ENCODE measurements at places on chromosomes 5 and 9.

- no peak for DNase-seq
Observed at GRCh38 chr5:180689775-180690174, 40.4 kb upstream of the FLT4 start.

GRCh38 chr5:2039180-2039531 is 156.4 kb upstream of the IRX4 start:
- no peak for DNase-seq

DNA sequence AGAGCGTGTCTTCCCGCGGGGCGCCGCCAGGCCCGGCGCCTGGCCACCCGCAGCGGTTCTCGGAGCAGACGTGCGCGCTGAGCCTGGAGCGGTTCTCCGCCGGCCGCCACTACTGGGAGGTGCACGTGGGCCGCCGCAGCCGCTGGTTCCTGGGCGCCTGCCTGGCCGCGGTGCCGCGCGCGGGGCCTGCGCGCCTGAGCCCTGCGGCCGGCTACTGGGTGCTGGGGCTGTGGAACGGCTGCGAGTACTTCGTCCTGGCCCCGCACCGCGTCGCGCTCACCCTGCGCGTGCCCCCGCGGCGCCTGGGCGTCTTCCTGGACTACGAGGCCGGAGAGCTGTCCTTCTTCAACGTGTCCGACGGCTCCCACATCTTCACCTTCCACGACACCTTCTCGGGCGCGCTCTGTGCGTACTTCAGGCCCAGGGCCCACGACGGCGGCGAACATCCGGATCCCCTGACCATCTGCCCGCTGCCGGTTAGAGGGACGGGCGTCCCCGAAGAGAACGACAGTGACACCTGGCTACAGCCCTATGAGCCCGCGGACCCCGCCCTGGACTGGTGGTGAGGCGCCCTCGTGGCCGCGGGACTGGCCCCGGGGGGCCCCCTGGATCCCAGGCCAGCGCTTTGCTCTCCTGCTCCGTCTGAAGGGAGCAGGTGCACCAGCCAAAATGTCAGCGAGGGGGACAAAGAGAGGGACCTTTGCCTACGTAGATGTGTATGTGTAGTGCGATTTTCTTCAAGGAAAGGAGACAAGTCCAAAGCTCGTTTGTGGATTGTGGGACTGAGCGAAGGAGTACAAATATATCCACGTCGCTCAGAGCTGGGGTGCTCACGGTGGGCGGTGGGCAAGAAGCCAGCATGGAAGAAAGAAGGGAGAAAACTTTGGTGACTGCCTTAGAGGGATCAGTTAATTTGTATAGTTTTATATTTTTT is 19.5 kb downstream of the BTNL9 start:
- DNase-seq, result no peak

DNA sequence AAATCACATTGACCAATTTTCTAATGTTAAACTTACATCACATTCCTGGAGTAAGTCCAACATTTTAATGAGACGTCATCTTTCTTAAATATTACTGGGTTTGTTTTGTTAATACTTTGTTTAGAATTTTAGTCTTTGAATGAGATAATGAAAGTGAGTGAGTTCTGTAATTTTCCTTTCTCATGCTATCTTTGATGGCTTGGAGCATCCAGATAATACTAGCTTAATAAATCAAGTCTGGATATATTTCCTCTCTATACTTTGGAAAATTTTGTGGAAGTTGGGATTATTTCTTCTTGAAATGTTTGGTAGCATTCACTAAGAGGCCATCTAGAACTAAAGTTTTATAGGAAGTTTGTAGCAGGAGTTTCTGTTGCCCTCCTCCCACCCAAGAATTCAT is 90.8 kb upstream of the IL7R start:
- DNase-seq, result no peak

GRCh38 chr5:41832430-41832829 is 37.8 kb downstream of the OXCT1 start:
- DNase-seq, result no peak

- no peak for DNase-seq
Observed at GRCh38 chr5:3698412-3698811, 102.8 kb downstream of the IRX1 start.

GRCh38 chr5:59291941-59292340 is 601.6 kb downstream of the PDE4D start:
- DNase-seq, result no peak

GRCh38 chr5:141878711-141879425 is 658 bp upstream of the PCDH1 start:
- DNase-seq, result peak; percentile 85

DNA sequence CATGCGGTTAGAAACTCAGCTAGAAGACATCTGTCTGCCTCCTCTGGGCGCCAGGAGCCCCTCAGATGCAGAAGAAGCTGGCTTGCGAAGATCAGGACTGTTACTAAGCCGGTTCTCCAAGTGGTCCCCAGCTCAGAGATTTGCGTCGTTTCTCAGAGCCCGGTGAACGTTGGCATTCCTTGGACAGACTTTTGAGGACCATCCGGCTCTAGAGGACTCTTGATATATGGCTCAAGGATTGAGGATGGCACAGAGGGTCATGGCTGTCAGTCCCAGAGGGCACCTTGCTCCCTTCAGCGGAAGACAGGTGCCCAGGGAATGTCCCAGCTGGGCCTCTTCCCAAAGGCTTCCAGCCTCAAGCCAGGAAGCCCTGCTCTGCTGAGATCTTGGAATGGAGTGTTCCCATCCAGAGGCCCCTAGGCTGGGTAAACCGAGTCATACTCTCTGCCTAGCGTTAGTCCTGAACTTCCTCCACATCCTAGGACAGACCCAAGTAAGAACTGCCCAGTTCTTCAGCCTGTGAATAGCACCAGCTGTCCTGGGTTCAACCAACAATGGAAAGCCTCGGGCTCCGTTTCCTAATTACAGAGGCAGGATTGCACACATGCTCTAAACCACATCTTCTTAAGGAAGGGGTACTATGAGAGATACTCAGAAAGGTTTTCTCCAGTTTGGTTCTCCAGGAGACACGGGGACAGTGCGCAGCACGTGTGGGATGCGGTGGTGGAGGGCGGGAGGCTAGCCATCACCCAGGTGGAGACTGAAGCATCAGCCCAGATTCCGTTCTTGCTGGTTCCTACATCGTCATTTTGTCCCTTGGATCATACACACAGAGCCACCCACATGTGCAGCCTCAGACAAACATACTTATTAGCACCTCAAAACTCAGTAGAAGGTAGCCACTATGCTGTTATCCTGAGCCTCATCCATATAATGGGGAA is 51.4 kb downstream of the ZNF354C start:
- DNase-seq, result no peak

- DNase-seq, result no peak
Observed at GRCh38 chr9:33430942-33431341, 16.5 kb downstream of the AQP3 start.

DNA sequence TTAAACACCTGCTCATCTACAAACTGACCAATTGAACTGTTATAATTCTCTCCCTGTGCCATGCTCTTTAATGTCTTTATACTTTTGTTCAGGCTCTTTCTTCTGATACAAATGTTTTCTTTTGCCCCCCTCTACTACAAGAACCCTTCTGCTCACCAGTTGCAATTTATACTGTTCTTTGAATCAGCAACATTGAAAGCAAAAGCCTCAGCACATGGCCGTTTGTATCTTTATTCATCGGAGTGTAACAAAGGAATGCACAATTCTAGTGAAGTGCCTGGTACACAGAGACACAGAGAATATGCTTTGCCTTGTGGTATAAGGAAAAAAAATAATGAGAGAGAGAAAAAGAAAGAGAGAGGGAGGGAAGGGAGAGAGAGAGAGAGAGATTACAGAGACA is 547.1 kb downstream of the CDH12 start:
- DNase-seq, result no peak

GRCh38 chr5:86118542-86118941 is 499.2 kb upstream of the COX7C start:
- no peak for DNase-seq

GRCh38 chr9:108565651-108566378 is 290.0 kb downstream of the ACTL7B start:
- no peak for DNase-seq

GRCh38 chr5:40495237-40495635 is 184.5 kb upstream of the PTGER4 start:
- DNase-seq, result no peak

- no peak for DNase-seq
Observed at GRCh38 chr9:131840220-131840619, 100.3 kb upstream of the RAPGEF1 start.

DNA sequence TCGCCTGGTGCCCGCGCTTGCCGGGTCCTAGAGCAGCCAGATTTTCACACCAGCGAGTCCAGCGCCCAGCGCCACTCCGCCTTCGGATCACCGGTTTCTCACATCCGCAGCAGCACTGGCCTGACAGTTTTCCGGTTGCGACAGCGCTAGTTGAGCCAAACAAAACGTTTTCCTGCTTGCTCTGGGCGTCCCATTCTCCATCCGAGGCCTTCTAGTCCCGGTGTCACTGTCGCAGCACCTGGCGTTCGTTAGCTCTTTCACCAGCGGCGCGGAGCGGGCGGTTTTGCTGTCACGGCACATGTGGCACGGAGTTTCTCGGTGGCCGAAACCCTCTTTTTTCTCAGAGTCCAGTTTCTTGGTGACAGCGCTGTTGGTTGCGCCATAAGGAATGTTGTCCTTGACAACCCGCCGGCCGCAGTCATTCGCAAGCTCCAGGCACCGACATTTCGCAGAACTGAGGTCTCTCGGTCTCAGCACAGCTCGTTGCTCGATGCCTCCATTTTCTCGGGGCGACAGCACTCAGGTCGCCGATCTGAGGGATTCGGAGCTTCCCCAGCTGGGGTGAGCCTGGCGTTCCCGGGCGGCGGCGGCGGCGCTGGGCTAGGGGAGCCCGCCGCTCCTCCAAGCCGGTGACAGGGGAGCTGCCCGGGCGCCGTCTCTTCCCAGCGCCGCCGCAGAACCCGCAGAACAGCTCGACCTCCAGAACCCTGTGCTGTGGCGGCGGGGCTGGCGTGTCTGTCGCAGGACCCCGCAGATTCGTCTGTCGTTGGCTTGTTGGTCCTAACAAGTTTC is 47.8 kb downstream of the ANXA2R start:
- DNase-seq, result peak; percentile 72

GRCh38 chr5:39876146-39876545 is 451.4 kb upstream of the DAB2 start:
- no peak for DNase-seq

DNA sequence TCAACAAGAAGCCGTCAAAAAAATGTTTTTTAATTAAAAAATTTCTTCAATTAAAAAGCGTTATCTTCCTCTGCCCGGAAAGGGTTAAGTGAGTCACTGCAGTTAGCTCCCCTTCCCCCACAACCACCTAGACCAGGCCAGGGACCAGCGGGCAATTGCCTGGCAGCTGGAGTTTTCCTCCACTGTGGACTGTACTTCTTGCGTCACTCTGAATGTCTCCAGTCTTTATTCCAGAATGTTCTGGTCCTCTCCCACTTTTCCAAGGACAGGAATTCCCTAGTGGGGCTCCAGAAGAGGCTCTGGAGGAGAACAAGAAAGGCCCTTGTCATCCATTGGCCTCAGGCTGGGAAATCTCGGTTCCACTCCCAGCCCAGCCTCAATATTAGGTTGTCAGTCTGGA is 114.0 kb downstream of the C9orf50 start:
- DNase-seq, result no peak

DNA sequence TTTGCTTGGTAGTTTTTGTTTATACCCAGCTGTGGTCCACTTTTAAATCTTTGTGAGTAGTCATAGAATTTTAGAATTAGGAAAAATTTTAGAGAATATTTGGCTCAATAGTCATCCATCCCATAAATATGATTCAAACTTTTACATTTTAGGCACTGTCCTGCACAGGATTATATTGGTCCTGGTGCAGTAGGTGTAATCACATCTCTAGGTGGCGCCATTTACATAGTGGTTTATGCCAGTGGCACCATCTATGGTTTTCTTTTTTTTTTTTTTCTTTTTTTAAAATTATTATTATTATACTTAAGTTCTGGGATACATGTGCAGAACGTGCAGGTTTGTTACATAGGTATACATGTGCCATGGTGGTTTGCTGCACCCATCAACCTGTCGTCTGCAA is 260.7 kb upstream of the KCNN2 start:
- DNase-seq, result no peak

DNA sequence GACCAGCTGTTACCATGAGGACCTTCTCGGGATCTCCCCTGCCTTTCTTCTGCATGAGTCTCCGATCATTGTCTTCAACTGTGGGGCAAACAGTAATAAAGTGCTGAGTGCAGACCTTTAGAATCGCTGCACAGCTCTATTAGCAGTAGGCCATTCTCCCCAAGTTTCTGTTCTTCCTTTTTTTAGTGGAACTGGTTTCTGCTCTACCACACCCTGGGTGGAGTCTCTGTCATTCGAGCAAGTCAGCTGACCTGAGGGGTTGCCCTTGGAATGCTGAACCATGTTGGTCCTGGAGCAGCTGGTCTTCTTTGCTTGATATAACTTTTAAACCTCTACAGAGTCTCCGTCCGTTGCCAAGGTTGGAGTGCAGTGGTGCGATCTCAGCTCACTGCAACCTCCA is 33.4 kb upstream of the GNPDA1 start:
- no peak for DNase-seq

DNA sequence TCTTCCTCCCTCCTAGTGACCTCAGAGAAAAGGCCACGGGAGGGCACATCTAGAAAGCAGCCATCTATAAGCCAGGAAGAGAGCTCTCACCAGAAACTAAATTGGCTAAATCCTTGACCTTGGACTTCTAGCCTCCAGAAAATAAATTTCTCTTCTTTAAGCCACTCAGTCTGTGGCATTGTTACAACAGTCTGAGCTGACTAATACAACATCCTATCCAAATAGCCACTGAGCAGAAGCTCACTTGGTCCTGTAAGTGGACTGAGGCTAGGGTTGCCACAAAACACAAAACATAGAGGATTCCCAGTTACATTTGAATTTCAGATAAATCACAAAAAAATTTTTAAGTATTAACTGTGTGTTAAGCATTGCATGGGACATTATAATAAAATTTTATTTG is 383.4 kb downstream of the MLLT3 start:
- DNase-seq, result no peak

GRCh38 chr5:146112476-146112875 is 7.1 kb upstream of the PLAC8L1 start:
- no peak for DNase-seq

GRCh38 chr5:173915310-173916014 is 27.3 kb downstream of the CPEB4 start:
- DNase-seq, result no peak

Data from activated naive CD4-positive, alpha-beta T cell treated with anti-CD3 and anti-CD28 coated beads, Interleukin-2, amount 50 U/mL, for 16 hours (primary cell).